H1 (cell line): ENCODE measurements at places on chromosomes 12 and 14. TPM values are rescaled to one million over a fixed set of nuclear protein-coding genes. Genes with fewer than 3 reads are reported as not detected.
A peak's percentile ranks its signal among the peaks of the same experiment; 100 is the strongest.

Gene STXBP6
- total RNA-seq = 18.1 and 19.3 TPM in 2 replicates

- DNase-seq = no peak
- H3K27ac ChIP-seq = no peak overlapping the region
- H3K36me3 ChIP-seq = no peaks in the 10 kb centered on the region
- peaks cover 3% of the 10 kb centered on the region for H3K4me1 ChIP-seq
These were observed 923.4 kb downstream of the NRXN3 start for GRCh38 chr14:79093531-79093930.

Gene KIF5A
- 21.9 and 22.8 TPM in 2 replicates for total RNA-seq

DNA sequence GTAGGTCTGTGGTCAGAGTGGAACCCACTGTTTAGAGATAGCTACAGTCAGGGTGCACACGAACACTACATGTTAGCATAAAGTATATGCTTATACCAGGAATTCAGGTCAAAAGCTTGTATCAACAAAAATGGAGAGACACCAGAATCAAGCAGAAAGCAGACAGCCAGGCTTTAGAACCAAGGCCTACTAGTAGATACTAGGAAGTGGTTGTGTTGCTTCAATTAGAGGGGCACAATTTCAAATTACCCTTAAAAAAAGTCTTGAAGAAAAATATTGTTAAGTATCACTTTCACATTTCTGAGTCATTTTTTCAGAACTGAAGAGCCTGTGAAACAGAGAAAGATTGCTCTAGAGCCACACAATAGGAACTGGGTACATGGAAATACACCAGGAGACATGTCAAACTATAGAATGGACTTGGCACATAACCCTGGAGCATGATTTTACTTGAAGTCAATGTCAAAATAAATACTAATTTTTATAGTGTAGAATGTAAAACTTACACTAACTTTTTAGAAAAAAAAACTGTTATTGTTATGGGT lies 41.6 kb downstream of the LRRC9 start:
- no peak overlapping the region for H3K27ac ChIP-seq
- no peaks in the 10 kb centered on the region for H3K4me1 ChIP-seq
- H3K27me3 ChIP-seq = no peaks in the 10 kb centered on the region
- H3K4me3 ChIP-seq = no peak overlapping the region
- DNase-seq = no peak
- H3K36me3 ChIP-seq = no peaks in the 10 kb centered on the region

Gene DNAJC22
- total RNA-seq = 0.13 and 0.39 TPM in 2 replicates

Gene SERPINA1
- total RNA-seq = not detected in 2 replicates

DNA sequence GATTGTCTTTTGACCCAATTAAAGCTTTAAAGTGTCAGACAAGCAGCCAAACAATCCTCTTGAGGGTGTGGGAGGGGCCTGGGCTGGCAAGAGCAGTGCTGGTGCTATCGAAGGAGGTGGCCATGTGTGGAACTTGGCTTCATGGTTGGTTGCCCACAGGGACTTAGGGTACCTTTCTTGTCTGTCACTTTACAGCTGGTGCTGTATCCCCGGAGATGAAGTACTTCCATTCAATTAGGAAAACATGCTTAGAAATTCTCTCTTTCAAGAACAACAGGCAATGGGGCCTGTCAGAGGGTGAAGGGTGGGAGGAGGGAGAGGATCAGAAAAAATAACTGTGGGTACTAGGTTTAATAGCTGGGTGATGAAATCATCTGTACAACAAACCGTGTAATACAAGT lies 86.5 kb downstream of the DAAM1 start:
- 0 out of 2 replicates have a peak, but pooled peaks cover 2% of the 10 kb centered on the region for H3K4me1 ChIP-seq
- H3K27me3 ChIP-seq = no peaks in the 10 kb centered on the region
- no peaks in the 10 kb centered on the region for H3K36me3 ChIP-seq

DNA sequence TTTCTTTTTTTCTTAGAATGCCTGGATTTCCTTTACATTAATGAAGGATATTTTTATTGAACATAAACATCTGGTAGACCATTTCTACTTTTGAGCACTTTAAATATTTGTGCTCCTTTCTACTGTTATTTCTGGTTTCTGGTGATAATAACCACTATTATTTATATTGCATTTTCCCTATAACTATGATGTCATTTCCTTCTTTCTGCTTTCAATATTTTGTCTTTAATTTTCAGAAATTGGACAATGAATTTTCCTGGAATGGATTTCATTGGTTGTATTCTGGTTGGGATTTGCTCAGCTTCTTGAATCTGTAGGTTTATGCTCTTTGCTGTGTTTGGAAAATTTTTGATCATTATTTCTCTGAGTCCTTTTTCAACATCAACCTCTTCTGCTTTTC lies 5.2 kb upstream of the PRH1 start:
- H3K4me1 ChIP-seq = no peaks in the 10 kb centered on the region
- H3K27me3 ChIP-seq = no peaks in the 10 kb centered on the region
- no peak for DNase-seq

Gene CCDC177
- total RNA-seq = 2.8 and 2.9 TPM in 2 replicates

DNA sequence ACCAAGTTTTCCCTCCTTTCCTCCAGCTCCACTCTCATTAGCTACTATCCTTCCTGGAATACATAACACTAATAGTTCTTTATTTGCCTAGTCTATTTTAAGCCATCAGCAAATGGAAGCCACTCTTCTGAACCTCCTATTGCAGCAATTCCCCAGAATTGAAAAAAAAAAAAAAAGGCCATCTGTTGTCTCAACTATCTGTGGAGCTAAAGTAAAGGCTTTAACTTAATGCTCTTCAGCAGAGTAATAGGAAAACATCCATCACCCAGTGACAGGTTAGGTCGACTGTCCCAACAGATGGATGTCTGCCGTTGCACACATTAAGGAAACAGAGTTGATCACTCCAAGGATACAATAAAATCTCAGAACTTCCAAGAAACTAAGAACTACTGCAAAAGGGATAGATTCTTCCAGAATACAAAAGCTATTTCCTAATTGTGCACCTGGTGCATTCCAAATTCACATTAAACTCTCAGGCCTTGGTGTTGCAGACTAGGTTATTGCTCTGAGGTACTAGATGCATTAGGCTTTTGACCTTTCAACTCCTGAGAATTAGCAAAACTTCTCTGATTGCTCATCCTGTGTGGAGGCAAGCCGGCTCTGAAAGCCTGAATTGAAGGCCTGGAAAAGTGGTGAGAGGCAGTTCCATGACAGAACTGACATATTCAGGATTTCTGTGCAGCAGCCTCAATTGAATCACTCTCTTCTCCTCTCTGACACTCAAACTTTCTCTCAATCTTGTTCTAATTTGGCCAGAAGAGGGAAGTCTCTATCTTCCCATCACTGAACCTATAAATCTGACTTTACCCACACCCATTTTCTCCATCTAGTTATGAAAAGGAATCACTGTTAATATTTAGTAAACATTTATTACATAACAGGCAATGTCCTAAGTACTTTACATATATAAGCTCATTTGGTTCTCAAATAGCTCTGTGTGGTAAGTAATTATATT lies 238.4 kb upstream of the HMGA2 start:
- H3K36me3 ChIP-seq = no peaks in the 10 kb centered on the region
- H3K4me3 ChIP-seq = no peak overlapping the region
- no peaks in the 10 kb centered on the region for H3K27me3 ChIP-seq
- no peak for DNase-seq
- no peak overlapping the region for H3K27ac ChIP-seq

DNA sequence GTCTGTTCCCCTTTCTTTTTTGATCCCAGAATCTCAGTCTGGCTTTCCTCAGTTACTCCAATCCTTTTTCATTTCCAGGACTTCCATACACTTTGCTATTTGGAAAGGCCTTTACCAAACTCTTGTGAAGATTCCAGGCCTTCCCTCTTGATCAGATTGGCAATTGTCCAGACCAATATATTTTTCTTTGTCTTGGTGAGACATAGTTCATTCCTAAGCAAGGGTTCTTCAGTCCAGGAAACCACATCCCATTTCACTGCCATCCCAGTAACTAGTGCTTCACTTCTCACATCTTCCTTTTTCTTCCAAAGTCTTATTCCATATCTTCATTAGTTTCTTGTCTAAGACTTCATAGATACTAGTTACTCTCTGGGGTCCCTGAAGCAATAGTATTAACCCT lies 2.1 kb upstream of the PTPRQ start:
- no peaks in the 10 kb centered on the region for H3K4me1 ChIP-seq
- no peak overlapping the region for H3K4me3 ChIP-seq
- no peak for DNase-seq
- no peak overlapping the region for H3K27ac ChIP-seq

Gene DCTN2
- total RNA-seq = 89.3 and 90.3 TPM in 2 replicates

DNA sequence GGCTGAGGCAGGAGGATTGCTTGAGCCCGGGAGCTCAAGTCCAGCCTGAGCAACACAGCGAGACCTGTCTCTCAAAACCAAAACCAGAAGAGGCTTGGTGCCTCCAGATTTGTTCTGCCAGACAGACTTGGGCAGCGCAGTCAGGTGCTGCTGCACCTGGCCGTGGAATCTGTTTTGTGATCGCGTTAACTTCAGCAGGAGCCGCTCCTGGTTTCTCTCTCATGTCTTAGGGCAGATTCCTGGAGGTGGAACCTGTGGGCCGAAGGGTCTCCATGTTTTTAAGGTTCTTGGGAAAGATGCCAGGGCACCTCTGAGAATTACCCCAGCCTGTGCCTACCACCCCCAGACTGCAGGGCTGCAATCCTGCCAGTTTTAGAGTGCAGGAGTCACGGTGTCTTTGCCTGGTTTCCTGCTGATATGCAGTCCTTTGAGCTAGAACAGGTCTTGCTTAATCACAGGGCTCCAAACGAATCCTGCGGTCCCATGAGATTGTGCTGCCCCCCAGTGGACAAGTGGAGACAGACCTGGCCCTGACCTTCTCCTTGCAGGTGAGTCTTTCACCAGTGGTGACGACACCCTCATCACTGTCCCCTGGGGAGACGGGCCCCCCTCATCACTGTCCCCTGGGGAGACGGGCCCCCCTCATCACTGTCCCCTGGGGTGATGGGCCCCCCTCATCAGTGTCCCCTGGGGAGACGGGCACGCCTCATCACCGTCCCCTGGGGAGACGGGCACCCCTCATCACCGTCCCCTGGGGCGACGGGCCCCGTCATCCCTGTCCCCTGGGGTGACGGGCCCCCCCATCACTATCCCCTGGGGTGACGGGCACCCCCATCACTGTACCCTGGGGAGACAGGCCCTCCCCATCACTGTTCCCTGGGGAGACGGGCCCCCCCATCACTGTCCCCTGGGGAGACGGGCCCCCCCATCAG lies 37.6 kb downstream of the PACS2 start:
- H3K4me3 ChIP-seq = no peak overlapping the region
- DNase-seq = peak; percentile 95
- H3K4me1 ChIP-seq = peaks cover 7% of the 10 kb centered on the region
- H3K27me3 ChIP-seq = no peaks in the 10 kb centered on the region

Gene LYSET
- 26.9 and 27.5 TPM in 2 replicates for total RNA-seq

GRCh38 chr14:61188978-61189808 lies 91.9 kb downstream of the TMEM30B start:
- peaks cover 3% of the 10 kb centered on the region; the same call in 1 of the 2 replicates for H3K4me1 ChIP-seq
- no peak overlapping the region for H3K27ac ChIP-seq
- DNase-seq = peak; percentile 83
- no peaks in the 10 kb centered on the region for H3K36me3 ChIP-seq
- H3K4me3 ChIP-seq = peak overlapping the region; percentile 50
- no peaks in the 10 kb centered on the region for H3K27me3 ChIP-seq

DNA sequence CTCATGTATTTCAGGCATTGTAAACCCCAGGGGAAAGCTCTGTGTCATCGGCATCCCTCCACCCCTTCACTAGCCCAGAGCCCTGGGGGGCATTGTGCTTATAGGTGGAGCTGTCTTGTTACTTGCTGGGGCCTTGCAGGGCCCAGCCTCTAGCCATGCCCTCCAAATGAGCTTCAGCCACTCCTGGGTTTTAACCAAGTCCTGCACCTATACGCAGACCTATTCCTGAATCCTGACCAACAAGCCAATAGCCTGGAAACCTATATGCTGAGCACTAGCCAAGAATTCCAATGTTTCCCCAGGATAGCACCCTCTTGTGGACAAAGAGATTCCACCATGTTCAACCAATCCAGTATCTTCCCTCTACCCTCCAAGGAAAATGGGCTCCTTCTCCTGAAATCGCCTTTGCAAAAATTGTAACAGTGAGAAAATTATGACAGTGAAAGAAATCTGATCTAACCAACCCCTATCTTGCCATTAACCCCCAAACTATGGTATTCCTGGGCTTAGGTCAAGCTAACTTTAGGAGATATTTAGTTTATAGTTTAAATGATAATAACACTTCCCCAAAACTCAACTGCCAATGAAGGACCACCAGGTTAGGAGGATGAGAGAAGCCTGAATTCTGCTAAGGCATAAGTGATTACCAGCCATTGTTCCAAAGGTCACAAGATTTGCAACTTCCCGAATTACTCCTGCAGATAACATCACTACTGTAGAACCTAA lies 55.5 kb downstream of the TTC7B start:
- DNase-seq = peak; percentile 51
- peaks cover 3% of the 10 kb centered on the region; the same call in 1 of the 2 replicates for H3K27me3 ChIP-seq
- no peak overlapping the region for H3K27ac ChIP-seq
- H3K4me3 ChIP-seq = no peak overlapping the region
- no peaks in the 10 kb centered on the region for H3K36me3 ChIP-seq

DNA sequence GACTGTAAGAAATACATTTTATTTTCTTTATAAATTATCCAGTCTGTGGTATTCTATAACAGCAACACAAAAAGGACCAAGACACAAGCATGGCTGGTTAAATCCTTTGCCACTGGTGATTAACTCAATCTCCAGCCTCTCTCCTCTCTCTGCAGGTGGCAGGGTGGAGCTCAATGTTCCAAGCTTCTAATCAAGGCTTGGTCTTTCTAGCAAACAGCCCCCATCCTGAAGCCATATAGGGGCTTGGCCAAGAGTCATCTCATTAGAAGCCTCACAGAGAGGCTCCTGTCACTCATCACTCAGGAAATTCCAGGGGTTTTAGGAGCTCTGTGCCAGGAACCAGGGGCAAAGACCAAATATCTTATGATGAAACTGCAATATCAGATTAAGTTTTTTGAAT lies 12.0 kb downstream of the C12orf75 start:
- peaks cover 6% of the 10 kb centered on the region for H3K4me1 ChIP-seq
- DNase-seq = no peak
- no peaks in the 10 kb centered on the region for H3K36me3 ChIP-seq
- H3K27ac ChIP-seq = no peak overlapping the region
- no peak overlapping the region for H3K4me3 ChIP-seq

DNA sequence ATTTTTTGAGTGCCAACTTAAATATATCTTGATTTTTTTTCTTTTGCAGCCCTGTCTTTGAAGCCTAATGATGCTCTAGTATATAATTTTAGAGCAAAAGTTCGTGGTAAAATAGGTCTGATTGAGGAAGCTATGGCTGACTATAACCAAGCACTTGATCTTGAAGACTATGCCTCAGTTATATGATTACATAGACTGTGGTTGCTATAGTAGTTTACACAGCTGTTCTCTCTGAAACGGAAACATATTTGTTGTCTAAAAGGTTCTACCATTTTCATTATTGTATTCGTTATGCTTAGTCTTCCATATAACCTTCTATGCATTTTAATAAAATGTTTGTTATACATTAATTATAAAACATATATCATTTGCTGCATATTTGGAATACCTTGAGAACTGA lies 246.7 kb downstream of the TTC6 start:
- H3K27ac ChIP-seq = no peak overlapping the region
- no peak for DNase-seq
- H3K27me3 ChIP-seq = peaks cover 1% of the 10 kb centered on the region
- H3K4me1 ChIP-seq = no peaks in the 10 kb centered on the region
- H3K4me3 ChIP-seq = no peak overlapping the region
- no peaks in the 10 kb centered on the region for H3K36me3 ChIP-seq

GRCh38 chr14:83887866-83888265 lies 1642.1 kb upstream of the FLRT2 start:
- H3K27me3 ChIP-seq = no peaks in the 10 kb centered on the region
- H3K4me1 ChIP-seq = no peaks in the 10 kb centered on the region
- no peak overlapping the region for H3K4me3 ChIP-seq
- no peak for DNase-seq
- no peaks in the 10 kb centered on the region for H3K36me3 ChIP-seq
- no peak overlapping the region for H3K27ac ChIP-seq
